ENCODE measurements at places on chromosomes 16 and 17.

GRCh38 chr17:75848523-75849278 is 4.5 kb upstream of the UNC13D start:
- DNase-seq: peak; percentile 67

DNA sequence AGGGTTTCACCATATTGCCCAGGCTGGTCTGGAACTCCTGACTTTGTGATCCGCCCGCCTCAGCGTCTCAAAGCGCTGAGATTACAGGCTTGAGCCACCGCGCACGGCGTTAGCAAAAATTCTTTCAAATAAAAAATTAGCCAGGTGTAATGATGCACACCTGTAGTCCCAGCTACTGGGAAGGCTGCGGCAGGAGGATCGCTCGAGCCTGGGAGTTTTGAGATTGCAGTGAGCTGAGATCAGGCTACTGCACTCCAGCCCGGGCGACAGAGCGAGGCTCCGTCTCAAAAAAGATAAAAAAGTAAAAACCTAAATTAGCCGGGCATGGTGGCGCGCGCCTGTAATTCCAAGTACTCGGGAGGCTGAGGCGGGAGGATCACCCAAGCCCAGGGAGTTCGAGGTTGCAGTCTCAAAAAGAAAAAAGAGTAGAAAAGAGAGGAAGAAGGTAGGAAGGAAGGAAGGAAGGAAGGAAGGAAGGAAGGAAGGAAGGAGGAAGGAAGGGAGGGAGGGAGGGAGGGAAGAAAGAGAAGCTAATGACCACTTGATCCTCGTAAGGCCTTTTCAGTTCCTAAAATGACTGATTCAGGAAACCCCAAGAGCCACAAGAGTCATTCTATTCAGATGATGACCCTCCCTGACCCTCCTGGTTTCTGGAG is 59.2 kb downstream of the SRL start:
- no peak for DNase-seq

GRCh38 chr17:69884846-69885245 is 190.2 kb upstream of the KCNJ16 start:
- no peak for DNase-seq

GRCh38 chr17:77943971-77944370 is 14.5 kb upstream of the TNRC6C start:
- DNase-seq: no peak

- DNase-seq: no peak
These were observed 2.9 kb upstream of the FLCN start for GRCh38 chr17:17239832-17240231.

DNA sequence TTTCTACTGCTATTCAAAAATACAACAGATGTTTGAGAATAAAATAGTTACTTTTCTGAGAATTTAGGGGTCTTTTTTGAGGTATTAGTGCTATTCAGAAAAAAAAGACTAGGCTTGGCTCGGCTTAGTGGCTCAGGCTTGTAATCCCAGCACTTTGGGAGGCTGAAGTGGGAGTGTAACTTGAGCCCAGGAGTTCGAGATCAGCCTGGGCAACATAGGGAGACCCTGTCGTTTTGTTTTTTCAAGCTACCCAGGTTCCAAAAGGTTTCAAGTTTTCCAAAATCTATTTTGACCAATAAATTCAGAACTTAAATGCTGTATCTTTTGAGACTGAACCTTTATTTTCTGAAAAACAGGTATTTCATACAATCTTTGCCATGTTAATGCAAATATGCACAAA is 3.2 kb upstream of the ARL6IP1 start:
- no peak for DNase-seq

- no peak for DNase-seq
These were observed 11.8 kb downstream of the FCSK start for GRCh38 chr16:70465999-70466804.

- DNase-seq: peak; percentile 30
These were observed at the start of gene CACNB1 for GRCh38 chr17:39197380-39198185. Gene CACNB1, minus strand, starts transcription at chr17:39197669. Its CDS starts 174 bp downstream, at chr17:39197495.

DNA sequence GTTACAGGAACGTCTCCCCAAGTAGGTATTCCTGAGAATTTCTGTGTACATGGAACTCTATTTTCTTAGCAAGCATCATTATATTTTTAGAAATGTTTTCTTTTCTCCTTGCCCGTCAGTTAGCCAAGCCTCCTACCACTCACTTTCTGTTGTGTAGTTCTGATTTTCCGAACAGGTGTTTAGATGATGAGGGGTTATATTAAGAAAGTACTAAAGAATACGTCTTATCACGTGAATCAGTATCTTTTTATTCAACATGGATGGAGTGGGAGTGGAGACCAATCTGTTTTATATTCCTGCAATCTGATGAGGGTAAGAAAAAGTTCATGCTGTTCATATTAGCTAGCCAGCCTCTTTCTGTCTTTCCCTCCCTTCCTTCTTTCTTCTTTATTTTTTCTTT is 29.4 kb downstream of the MSI2 start:
- DNase-seq: no peak

- DNase-seq: no peak
These were observed 826 bp upstream of the GSE1 start for GRCh38 chr16:85612191-85612800.

GRCh38 chr17:16470265-16470664 is 21.7 kb downstream of the LRRC75A start:
- DNase-seq: no peak
